ENCODE measurements at places on chromosomes 11 and 22. TPM values are rescaled to one million over a fixed set of nuclear protein-coding genes. Genes with fewer than 3 reads are reported as not detected.
A peak's percentile ranks its signal among the peaks of the same experiment; 100 is the strongest.

Gene AGBL2
- total RNA-seq = 1.7 TPM

Gene SCUBE1
- 25.8 TPM for total RNA-seq

Gene SWAP70
- 8.7 TPM for total RNA-seq

Gene GLYATL2
- 0.83 TPM for total RNA-seq

Gene RAG2
- total RNA-seq = not detected

GRCh38 chr11:111607751-111608150 lies 5.5 kb downstream of the SIK2 start:
- no peak for DNase-seq

- no peak for DNase-seq
Observed at GRCh38 chr22:37739611-37740049, 42.8 kb downstream of the TRIOBP start.

- no peak for DNase-seq
Observed at GRCh38 chr22:20396639-20397038, 2.7 kb downstream of the ZNF74 start.

GRCh38 chr11:20355221-20356219 lies 8.0 kb upstream of the HTATIP2 start:
- peak; percentile 64 for DNase-seq

GRCh38 chr11:4388221-4388620 lies 5.3 kb downstream of the TRIM21 start:
- DNase-seq = no peak

GRCh38 chr11:74025467-74026166 lies 16.7 kb upstream of the UCP3 start:
- no peak for DNase-seq

GRCh38 chr11:66720899-66721470 lies 8.0 kb downstream of the SPTBN2 start:
- no peak for DNase-seq
